ENCODE measurements at places on chromosomes 5 and 9. TPM values are rescaled to one million over a fixed set of nuclear protein-coding genes. Genes with fewer than 3 reads are reported as not detected.

Gene PPP3R2
- total RNA-seq, result not detected

Gene PCDHGA6
- 5.1 TPM for total RNA-seq

Gene SPINK6
- not detected for total RNA-seq

Gene ACOT12
- total RNA-seq, result not detected

Gene OTP
- total RNA-seq, result not detected

Gene ZNF300
- total RNA-seq, result 0.30 TPM

Gene MEF2C
- total RNA-seq, result 73.0 TPM

GRCh38 chr5:72509401-72509800 lies 2.2 kb upstream of the ZNF366 start:
- no peak overlapping the region for H3K4me3 ChIP-seq
- H3K27ac ChIP-seq, result peak overlapping the region; percentile 67
- DNase-seq, result peak; percentile 89
- no peaks in the 10 kb centered on the region for H3K36me3 ChIP-seq

GRCh38 chr5:143315929-143316328 lies 87.6 kb downstream of the NR3C1 start:
- H3K27me3 ChIP-seq, result no peaks in the 10 kb centered on the region
- peaks cover 30% of the 10 kb centered on the region for H3K36me3 ChIP-seq
- no peak overlapping the region for H3K4me3 ChIP-seq
- DNase-seq, result no peak
- H3K4me1 ChIP-seq, result peaks cover 84% of the 10 kb centered on the region

- DNase-seq, result peak; percentile 81
- peaks cover 35% of the 10 kb centered on the region for H3K4me1 ChIP-seq
- H3K4me3 ChIP-seq, result peak overlapping the region; percentile 15
- peak overlapping the region; percentile 49 for H3K27ac ChIP-seq
- no peaks in the 10 kb centered on the region for H3K36me3 ChIP-seq
These were observed 213.3 kb downstream of the SEMA6A start for GRCh38 chr5:116361171-116361967.

DNA sequence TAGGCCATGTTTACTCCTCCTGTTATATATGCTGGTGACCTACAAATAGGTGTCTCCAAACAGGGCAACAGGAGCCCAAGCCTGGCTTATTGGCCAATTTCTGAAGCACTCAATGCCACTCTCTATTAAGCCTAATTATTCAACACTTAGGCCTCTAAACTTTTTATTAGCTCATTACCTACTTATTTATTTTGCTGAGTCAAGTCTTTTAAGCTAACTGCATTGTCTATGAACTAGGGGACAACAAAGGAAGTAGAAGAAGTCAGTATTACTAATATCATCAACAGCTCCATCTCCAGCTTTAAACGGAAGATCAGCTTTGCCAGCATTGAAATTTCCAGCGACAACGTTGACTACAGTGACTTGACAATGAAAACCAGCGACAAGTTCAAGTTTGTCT lies 28.2 kb downstream of the GABRP start:
- H3K36me3 ChIP-seq, result no peaks in the 10 kb centered on the region
- no peak for DNase-seq
- no peak overlapping the region for H3K4me3 ChIP-seq
- no peaks in the 10 kb centered on the region for H3K4me1 ChIP-seq
- no peak overlapping the region for H3K27ac ChIP-seq

- no peaks in the 10 kb centered on the region for H3K4me1 ChIP-seq
- no peaks in the 10 kb centered on the region for H3K27me3 ChIP-seq
- H3K4me3 ChIP-seq, result no peak overlapping the region
- DNase-seq, result no peak
- no peak overlapping the region for H3K27ac ChIP-seq
These were observed 79.2 kb downstream of the DOCK2 start for GRCh38 chr5:169716287-169716686.

GRCh38 chr5:148974642-148975327 lies 88.1 kb downstream of the SH3TC2 start:
- no peaks in the 10 kb centered on the region for H3K27me3 ChIP-seq
- no peaks in the 10 kb centered on the region for H3K36me3 ChIP-seq
- H3K27ac ChIP-seq, result no peak overlapping the region
- H3K4me1 ChIP-seq, result peaks cover 7% of the 10 kb centered on the region
- H3K4me3 ChIP-seq, result no peak overlapping the region
- no peak for DNase-seq

- no peak for DNase-seq
- H3K4me3 ChIP-seq, result no peak overlapping the region
- H3K27me3 ChIP-seq, result no peaks in the 10 kb centered on the region
- no peak overlapping the region for H3K27ac ChIP-seq
These were observed 16.9 kb upstream of the FBP1 start for GRCh38 chr9:94656200-94656599.

- H3K4me3 ChIP-seq, result peak overlapping the region; percentile 17
- H3K27ac ChIP-seq, result no peak overlapping the region
- peaks cover 7% of the 10 kb centered on the region for H3K4me1 ChIP-seq
- no peaks in the 10 kb centered on the region for H3K36me3 ChIP-seq
- DNase-seq, result no peak
These were observed 74.9 kb downstream of the GTF3C4 start for GRCh38 chr9:132744881-132745755.

- no peaks in the 10 kb centered on the region for H3K27me3 ChIP-seq
- H3K4me3 ChIP-seq, result no peak overlapping the region
- no peaks in the 10 kb centered on the region for H3K36me3 ChIP-seq
- H3K27ac ChIP-seq, result no peak overlapping the region
- no peaks in the 10 kb centered on the region for H3K4me1 ChIP-seq
These were observed 26.2 kb downstream of the CARNMT1 start for GRCh38 chr9:75001719-75002421.

DNA sequence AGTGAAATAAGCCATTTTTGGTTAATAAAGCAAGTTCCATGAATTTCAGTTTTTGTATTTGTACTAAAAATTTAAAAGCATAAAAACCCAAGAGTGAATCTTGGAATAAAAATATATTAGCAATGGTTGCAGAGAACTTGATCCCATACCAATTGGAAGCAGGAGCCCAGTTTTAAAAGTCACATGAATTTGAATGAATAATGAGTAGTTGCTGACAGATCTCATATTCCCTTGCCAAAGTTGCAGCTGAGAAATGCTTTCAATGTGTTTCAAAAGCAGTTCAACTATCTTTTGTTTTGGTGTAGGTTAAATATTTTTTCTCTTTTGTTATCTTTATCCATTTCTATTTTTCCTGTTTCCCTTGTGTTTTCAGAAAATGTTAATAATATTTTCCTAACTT lies 818.6 kb downstream of the CDH18 start:
- no peaks in the 10 kb centered on the region for H3K4me1 ChIP-seq
- H3K36me3 ChIP-seq, result no peaks in the 10 kb centered on the region
- no peaks in the 10 kb centered on the region for H3K27me3 ChIP-seq

DNA sequence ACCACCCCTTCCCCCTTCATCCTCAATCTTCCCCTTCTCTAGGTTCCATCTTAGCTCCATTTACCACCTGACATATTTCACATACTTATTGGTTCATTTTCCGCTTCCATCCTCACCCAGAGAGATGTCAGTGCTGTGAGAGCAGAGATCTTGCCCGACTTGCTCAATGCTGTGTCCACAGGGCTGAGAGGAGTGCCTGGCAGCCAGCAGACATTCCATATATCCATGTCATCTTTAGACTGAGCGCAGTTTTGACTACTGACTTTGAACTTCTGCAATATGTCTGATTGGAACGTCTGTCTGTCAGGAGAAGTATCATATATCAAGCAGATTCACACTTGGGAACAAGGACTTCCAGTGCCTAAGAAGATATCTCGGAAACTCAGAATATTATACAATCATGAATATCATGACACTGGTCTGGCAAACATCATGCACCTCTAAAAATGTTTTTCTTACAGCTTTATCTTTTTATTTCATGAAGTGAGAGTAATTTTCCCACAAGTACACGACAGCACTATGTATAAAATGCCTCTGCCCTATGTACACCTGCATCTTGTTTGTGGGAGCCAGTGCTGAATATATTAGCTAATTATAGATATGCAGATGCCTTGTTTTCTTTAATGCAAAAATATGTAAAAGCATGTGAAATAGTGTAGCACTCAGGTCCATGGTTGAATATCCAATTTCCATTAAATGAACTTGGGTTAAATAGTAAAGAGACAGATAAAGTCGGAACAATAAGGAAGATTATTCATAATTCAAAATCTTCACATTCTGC lies 454.0 kb upstream of the DAP start:
- H3K36me3 ChIP-seq, result no peaks in the 10 kb centered on the region
- H3K27ac ChIP-seq, result no peak overlapping the region
- no peaks in the 10 kb centered on the region for H3K4me1 ChIP-seq

DNA sequence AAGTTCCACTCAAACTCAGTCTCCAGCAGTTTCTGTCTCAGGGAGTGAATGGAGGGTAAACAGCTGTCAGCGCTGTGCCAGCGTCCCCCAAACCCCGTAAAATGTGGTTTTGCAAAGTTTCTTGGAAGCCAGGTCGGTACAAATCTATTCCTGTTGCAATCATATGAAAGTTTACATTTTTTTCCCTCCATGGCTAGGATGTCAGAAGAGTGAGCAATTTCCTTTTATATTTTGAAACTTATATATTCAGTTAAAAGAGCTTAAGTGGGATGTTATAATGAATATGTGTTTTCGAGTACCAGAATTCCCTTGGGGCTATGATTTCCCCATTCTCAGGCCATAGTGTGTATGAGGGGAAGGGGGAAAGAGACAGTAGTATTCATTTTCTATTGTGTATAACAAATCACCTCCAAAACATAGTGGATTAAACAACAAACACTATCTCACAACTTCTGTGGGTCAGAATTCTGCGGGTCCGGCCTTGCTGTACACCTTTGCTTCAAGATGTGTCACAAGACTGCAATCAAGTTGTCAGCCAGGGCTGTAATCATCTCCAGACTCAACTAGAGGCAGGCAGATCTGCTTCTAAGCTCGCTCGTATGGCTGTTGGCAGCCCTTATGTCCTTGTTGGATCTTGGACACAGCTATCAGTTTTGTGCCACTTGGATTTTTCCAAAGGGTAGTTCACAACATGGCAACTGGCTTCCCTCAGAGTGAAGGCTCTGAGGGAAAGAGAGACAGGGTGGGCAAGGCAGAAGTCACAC lies 107.4 kb downstream of the SNX18 start:
- no peaks in the 10 kb centered on the region for H3K4me1 ChIP-seq
- DNase-seq, result no peak
- H3K27me3 ChIP-seq, result no peaks in the 10 kb centered on the region
- H3K27ac ChIP-seq, result no peak overlapping the region
- H3K36me3 ChIP-seq, result no peaks in the 10 kb centered on the region

- H3K27ac ChIP-seq, result no peak overlapping the region
- no peak overlapping the region for H3K4me3 ChIP-seq
- H3K4me1 ChIP-seq, result no peaks in the 10 kb centered on the region
- DNase-seq, result no peak
- H3K27me3 ChIP-seq, result no peaks in the 10 kb centered on the region
These were observed 13.4 kb downstream of the FGD3 start for GRCh38 chr9:92960561-92961290.

Measured in heart left ventricle (tissue), 16 donors.